ENCODE measurements at places on chromosomes 5 and 9. TPM values are rescaled to one million over a fixed set of nuclear protein-coding genes. Genes with fewer than 3 reads are reported as not detected.

DNA sequence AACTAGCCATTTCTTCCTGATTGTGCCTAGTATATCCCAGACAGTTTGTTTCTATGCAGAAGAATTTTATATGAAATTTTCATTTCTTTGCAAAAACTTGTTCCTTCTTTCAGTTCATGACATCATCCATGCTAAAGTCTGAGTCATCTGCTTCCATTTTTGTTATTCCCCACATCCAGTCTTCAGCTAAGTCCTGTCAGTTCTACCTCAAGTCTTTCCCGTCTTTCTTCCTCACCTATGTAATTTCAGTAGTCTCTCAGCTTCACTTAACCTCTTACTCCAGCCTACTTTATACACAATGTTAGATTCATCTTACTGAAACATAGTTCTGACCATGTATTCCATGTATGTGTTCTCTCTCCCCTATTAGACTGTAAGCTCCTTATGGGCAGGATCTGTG, 39.1 kb downstream of the G3BP1 start:
- DNase-seq = no peak

DNA sequence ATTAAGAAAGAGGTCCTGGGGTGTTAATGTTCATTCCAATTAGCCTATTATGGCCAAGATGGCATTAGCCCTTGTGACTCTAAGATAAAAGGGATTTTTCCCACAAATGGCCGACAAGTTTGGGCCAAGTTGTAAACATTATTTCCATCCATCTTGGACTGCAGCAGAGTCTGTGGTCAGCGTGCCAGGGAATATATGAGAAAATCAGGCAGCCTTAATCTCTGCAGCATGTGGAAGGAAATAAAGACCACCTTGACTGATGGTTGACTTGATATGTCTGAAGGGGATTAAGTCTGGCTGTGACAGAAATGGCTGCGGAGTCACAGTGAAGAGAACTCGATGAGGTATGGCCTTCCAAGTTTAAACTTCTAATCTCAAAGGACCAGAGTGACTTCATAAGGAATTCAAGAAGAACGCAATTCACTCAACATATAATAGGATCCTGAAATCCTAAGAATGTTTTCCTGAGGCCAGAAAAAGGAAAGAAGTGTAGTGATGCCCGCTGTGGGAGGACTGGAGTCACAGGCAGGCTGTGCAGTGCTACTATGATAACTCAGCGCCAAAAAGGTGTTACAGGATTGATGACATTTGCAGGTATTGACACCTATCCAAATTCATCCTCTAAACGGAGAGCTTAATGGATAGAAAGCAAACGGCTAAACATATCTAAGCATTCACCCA, 287.1 kb downstream of the SEC61B start:
- no peak for DNase-seq

DNA sequence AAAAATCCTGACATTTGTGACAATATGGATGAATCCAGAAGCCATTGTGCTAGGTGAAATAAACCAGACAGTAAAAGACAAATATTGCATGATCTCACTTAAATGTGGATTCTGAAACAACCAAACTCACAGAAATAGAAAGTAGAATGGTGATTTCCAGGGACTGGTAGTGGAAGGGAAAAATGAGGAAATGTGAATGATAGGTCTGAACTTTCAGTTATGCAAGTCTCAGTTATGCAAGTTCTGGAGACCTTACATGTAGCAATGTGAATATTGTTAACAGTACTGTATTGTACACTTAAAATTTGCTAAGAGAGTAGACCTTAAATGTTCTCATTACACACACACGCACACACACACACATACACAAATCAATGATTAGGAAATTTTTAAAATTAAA, 84.9 kb downstream of the SLCO4C1 start:
- DNase-seq = no peak

GRCh38 chr9:133119846-133120500, 1.1 kb downstream of the RALGDS start:
- DNase-seq = peak; percentile 91

DNA sequence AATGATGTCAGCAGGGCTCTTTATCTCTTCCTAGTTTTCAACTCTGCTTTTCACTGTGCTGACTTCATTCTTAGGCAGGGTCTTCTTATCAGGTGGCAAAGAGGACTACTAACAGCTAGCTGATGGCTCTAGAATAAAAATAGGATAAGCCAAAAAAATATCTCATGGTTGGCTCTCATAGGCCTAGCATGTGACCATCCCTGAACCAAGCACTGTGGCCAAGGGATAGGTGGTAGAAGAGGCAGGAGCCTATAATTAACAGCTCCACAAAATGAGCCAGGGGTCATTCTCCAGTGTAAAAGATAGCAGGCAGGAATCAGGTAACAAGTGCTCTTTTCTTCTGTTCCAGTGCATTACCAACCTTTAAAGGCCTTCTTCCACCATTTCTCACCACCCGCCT, 21.1 kb downstream of the ANKDD1B start:
- no peak for DNase-seq

DNA sequence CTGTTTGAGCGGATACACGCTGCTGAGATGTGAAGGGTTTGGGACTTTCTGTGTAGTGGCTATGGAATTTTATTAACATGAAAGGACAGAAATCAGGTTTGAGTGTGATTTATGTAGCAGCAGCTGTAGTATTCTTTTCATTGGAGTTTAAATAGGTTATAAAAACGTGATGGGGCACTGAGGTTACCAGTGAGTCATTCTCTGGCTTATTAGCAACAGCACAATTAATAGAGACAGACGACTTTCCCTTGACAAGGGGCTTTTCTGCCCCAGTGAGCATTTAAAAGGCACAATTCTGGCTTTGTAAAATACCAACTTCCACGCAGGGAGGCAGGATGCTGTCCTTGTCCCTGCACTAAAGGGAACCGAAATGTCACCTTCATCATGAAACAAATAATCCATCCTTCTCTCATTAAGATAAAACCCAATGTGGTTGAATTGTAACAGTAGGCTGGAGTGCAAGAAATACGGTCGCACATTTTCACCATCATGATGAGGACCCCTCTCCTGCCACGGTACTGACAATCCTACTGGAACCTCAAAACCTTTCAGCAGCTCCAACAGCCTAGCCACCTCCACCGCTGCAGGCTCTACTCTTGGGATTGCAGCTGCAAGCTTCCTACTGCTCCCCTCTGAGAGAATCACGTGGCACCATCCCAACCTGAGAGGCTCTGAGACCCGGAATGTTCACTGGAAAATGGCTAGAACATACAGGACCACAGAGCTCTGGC, 293.9 kb downstream of the IRX1 start:
- no peak for DNase-seq

- peak; percentile 63 for DNase-seq
These were observed 20.2 kb downstream of the OBP2B start for GRCh38 chr9:133188843-133189180.

DNA sequence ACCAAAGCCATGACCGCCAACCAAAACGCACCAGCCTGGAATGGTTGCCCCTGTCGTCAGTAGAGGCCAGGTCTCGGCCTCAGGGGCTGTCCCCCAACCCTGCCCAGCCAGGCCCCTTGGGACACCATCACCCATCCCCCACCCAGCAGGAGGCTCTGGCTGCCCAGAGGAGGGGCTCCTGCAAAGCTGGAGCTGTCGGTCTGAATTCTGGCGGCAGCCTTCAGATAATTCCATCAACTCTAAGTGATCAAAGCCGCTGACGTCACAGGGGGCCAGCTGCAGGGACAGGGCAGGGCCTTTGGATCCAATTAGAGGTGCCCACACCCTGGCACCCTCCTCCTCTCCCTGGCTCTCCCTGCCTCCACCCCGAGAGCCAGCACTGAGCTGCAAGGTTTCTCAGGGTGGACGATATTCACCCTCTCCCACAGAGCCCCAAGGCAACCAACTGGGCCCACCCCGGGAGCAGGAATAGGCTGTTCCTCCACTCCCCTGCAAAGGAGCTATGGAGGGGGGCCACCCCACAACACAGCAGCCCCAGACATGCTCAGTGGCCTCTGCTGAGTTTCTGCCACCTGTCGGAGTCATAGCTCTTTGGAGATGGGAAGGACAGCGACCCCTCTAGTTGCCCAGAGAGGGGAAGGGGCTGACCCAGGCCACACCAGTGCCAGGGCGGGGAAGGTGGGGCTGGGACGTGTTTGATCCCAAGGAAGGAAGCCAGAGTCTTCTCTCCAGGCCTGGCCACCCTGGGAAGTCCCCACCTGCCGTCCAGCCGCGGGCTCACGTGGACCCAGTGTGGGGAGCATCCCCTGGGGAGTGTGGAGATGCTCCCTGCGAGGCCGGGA, 78.4 kb downstream of the NTNG2 start:
- DNase-seq = peak; percentile 18

- DNase-seq = no peak
These were observed 74.8 kb downstream of the SGCD start for GRCh38 chr5:156401804-156402203.

- DNase-seq = no peak
These were observed 215.6 kb downstream of the KCTD16 start for GRCh38 chr5:144386315-144386714.

DNA sequence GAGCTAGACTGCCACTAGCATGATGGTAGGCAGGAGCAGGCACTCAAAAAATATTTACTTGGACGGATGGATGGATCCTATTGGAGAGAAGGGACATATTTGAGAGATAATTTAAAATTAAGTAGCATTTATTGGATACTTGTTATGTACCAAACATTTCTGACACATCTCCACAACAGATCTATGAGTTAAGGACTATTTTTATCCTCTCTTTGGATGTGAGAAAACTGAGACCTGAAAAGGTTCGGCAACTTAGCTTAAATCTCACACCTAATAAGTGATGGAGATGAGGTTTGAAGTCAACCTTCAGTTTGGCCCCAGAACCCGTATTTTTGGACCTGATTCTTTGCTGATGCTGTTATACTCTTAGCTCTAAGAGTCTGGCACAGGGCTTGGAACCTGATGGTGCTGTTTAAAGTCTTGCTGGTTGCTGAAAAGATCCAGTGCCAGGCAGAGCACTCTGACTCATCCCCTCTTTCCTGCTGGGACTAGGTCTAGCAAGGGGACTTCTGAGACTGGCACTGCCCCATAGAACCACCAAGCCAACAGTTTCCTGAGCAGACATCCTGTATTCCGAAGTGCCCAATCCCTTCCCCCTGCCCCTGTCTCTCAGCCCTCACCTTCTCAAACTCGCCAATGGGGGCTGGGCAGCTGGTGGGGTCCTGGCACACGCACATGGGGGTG, 15.6 kb downstream of the SPARC start:
- DNase-seq = no peak

GRCh38 chr5:87872986-87873385, 395.7 kb downstream of the TMEM161B start:
- DNase-seq = no peak

Gene IRX1
- 18.8 TPM for total RNA-seq

Gene PTGS1
- 78.3 TPM for total RNA-seq

Gene GALNT12
- total RNA-seq = 4.9 TPM

Gene PFN3
- total RNA-seq = not detected
